ENCODE measurements at places on chromosomes 16 and 17. TPM values are rescaled to one million over a fixed set of nuclear protein-coding genes. Genes with fewer than 3 reads are reported as not detected.
A peak's percentile ranks its signal among the peaks of the same experiment; 100 is the strongest.

DNA sequence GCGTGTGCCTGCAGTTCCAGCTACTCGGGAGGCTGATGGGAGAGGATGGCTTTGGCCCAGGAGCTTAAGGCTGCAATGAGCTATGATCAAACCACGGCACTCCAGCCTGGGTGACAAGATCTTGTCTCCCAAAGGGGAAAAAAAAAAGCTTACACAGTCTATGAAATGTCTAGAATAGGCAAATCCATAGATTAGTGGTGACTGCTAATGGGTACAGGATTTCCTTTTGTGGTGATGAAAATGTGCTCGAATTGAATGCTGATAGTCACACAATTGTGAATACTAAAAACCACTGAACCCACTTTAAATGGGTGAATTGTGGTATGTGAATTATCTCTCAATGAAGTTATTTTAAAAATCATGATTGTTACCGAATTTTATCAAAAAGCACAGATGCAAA, 14.9 kb downstream of the USP7 start:
- no peaks in the 10 kb centered on the region for H3K27me3 ChIP-seq
- H3K27ac ChIP-seq: no peak overlapping the region

DNA sequence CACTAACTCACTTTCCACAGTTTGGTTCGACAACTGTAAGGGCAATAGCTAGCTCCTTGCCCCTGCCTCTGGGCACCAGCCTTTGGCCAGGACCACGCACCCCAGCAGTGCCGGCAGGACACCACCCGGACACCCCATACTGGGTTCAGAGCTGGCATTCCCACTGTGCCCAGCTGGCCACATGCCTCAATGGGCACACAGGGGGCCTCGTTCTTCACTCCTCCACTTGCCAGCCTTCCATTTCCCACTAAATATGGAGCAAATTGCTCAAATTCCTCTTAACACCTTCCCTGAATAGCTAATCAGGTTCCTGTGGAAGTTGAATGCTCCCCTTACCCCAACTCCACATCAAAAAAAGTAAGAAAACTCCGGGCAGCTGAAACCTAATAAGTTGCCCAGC, 52.5 kb downstream of the PIPOX start:
- H3K4me3 ChIP-seq: no peak overlapping the region
- no peaks in the 10 kb centered on the region for H3K27me3 ChIP-seq
- H3K36me3 ChIP-seq: peaks cover 83% of the 10 kb centered on the region
- no peaks in the 10 kb centered on the region for H3K4me1 ChIP-seq
- DNase-seq: no peak

ICAM2 gene
- 0.28 TPM for total RNA-seq

PERCC1 gene
- total RNA-seq: not detected

- H3K27ac ChIP-seq: no peak overlapping the region
- no peaks in the 10 kb centered on the region for H3K36me3 ChIP-seq
- H3K27me3 ChIP-seq: no peaks in the 10 kb centered on the region
- no peak overlapping the region for H3K4me3 ChIP-seq
- DNase-seq: no peak
Observed at GRCh38 chr16:86133847-86134375, 234.9 kb downstream of the IRF8 start.

ITGB3 gene
- 17.6 TPM for total RNA-seq

DNA sequence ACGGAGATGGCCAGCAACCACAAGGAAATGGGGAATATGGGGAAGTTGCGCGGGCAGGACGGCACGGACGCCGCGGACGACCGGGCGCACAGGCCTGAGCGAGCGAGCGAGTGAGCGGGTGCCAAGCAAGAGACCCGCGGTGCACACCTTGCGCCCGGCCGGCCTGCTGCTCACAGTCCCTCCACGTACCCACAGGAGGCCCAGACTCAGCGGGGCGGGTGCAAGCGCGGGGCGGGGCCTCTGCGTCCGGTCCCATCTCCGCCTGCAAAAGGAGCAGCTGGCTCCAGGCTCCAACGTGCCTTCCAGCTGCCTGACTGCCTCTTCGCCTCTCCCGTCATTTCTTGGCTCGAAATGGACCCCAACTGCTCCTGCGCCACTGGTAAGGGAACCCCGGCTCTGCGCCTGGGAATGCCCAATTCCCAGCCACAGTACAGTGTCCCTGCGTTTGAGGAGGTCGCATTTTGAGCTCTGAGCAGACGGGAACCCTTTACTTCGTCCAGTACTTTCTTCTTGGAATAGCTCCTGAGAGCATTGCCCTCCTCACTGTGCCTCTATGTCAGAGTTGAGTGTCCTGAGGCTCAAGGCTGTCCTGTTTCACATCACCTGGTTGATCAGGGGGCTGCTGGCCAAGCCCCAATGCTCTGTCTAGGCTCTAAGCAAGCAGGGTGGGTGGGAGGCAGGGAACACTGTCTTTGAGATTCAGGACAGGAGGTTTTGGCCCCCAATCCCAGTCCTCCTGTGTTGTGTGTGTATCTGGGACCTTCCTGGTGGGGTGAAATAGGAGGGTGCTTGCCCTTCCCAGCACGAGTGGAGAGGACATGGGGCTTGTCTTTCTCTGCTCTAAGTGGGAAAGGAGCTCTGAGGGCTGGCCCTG, 8.1 kb upstream of the MT1E start:
- no peaks in the 10 kb centered on the region for H3K27me3 ChIP-seq
- peak overlapping the region; percentile 19 for H3K4me3 ChIP-seq
- peaks cover 17% of the 10 kb centered on the region for H3K4me1 ChIP-seq
- peak overlapping the region; percentile 85 for H3K27ac ChIP-seq
- no peaks in the 10 kb centered on the region for H3K36me3 ChIP-seq
- DNase-seq: peak; percentile 57

DNA sequence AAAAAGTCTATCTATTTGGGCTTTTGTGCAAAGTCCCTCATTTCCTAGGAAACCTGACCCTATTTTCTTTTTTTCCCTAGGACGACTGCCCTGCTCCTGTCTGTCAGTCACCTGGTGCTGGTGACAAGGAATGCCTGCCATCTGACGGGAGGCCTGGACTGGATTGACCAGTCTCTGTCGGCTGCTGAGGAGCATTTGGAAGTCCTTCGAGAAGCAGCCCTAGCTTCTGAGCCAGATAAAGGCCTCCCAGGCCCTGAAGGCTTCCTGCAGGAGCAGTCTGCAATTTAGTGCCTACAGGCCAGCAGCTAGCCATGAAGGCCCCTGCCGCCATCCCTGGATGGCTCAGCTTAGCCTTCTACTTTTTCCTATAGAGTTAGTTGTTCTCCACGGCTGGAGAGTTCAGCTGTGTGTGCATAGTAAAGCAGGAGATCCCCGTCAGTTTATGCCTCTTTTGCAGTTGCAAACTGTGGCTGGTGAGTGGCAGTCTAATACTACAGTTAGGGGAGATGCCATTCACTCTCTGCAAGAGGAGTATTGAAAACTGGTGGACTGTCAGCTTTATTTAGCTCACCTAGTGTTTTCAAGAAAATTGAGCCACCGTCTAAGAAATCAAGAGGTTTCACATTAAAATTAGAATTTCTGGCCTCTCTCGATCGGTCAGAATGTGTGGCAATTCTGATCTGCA, 12.9 kb downstream of the TMEM98 start:
- peaks cover 17% of the 10 kb centered on the region for H3K4me1 ChIP-seq
- DNase-seq: no peak
- peaks cover 45% of the 10 kb centered on the region for H3K36me3 ChIP-seq
- no peak overlapping the region for H3K4me3 ChIP-seq
- H3K27me3 ChIP-seq: no peaks in the 10 kb centered on the region

HBQ1 gene
- not detected for total RNA-seq

DNA sequence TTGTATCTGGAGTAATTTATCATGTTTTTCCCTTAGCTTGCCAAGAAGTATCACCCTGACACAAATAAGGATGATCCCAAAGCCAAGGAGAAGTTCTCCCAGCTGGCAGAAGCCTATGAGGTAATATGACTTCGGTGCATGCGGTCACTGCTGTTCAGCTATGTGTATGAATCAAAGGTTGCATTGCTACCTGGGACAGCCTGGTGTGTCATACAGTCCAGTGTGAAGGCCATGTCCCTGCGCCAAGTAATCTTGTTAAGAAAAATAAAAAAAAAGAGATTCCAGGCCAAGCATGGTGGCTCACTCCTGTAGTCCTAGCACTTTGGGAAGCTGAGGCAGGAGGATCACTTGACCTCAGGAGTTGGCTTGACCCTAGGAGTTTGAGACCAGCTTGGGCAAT, 11.7 kb downstream of the DNAJA3 start:
- H3K4me3 ChIP-seq: no peak overlapping the region
- DNase-seq: no peak
- peaks cover 5% of the 10 kb centered on the region for H3K4me1 ChIP-seq
- no peak overlapping the region for H3K27ac ChIP-seq

GRCh38 chr16:68367030-68367429, 56.2 kb downstream of the PRMT7 start:
- peaks cover 15% of the 10 kb centered on the region for H3K27me3 ChIP-seq
- H3K36me3 ChIP-seq: no peaks in the 10 kb centered on the region
- H3K4me3 ChIP-seq: no peak overlapping the region
- no peak overlapping the region for H3K27ac ChIP-seq
- DNase-seq: peak; percentile 9

DNA sequence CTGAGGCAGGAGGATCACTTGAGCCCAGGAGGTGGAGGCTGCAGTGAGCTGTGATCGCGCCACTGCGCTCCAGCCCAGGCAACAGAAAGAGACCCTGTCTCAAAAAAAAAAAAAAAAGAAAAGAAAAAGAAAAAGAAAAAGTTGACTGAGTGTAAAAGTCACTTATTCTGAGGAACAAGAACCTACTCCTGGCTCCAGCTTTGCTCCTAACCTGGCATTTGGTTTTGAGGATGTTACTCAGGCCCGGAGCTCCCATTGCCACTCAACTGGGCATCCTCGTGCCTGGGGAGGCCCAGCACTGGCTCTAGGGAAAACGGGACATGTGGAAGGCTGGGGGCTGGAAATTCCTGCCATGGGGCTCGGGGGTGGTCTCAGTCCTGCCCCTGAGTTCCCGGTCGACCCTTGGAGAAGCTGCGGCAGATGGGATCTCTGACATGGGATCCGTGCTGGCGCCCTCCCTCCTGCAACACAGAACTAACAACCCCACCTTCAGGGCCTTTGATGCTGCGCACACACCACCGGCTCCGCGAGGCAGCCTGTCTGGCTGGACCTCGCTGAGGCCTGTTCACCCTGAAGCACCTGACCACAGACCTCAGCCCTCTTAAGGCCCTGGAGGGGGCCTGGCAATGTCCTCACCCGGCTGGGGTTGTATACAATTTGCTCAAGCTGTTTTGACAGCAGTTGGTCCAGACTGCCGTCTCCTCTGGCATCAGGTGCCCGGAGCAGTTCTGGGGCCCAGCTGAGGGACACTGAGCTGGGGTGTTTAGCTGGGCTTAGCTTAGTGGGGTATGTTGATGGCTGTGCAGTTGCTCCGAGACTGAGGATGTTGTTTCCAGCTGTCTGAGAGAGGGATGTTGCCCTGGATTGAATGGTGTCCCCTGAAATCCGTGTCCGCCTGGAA, 12.3 kb downstream of the CD7 start:
- H3K4me1 ChIP-seq: peaks cover 3% of the 10 kb centered on the region
- no peak for DNase-seq
- no peaks in the 10 kb centered on the region for H3K36me3 ChIP-seq
- H3K27me3 ChIP-seq: peaks cover 16% of the 10 kb centered on the region

PHOSPHO1 gene
- total RNA-seq: under 0.01 TPM

ASPHD1 gene
- 4.1 TPM for total RNA-seq

EFCAB5 gene
- not detected for total RNA-seq

- peak; percentile 44 for DNase-seq
- H3K27me3 ChIP-seq: no peaks in the 10 kb centered on the region
- H3K27ac ChIP-seq: peak within 1 kb of the TSS; percentile 66
- H3K36me3 ChIP-seq: peaks cover 6% of the 10 kb centered on the region
- peak within 1 kb of the TSS; percentile 65 for H3K4me3 ChIP-seq
Observed at GRCh38 chr17:48037036-48037837, at the start of gene COPZ2. Gene COPZ2 (minus strand): TSS chr17:48037797. CDS start chr17:48037777, 20 bp downstream.

CD300LB gene
- not detected for total RNA-seq

DNA sequence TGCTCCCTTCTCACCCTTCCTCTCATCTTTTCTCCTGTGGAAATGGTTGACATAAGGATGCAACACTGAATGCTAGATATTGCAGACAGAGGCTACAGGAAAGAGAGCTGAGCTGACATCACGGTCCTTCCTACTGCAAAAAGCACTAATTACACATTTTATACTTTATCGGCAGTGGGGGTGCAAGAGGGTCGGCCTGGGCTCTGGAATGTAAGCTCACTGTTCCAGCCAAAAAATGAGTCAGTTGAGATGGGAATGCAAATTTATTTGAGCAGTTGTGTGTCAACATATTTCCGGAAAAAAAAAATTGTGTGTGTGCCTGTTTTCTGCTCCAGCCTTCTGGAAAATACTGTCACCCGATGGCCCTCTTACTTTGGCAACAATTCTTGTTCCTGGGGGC, 14.1 kb upstream of the MRTFB start:
- peaks cover 3% of the 10 kb centered on the region for H3K27me3 ChIP-seq
- no peak overlapping the region for H3K4me3 ChIP-seq
- H3K36me3 ChIP-seq: no peaks in the 10 kb centered on the region
- no peak overlapping the region for H3K27ac ChIP-seq

ABCC11 gene
- under 0.01 TPM for total RNA-seq

NDRG4 gene
- total RNA-seq: 10.9 TPM

- H3K27ac ChIP-seq: no peak overlapping the region
- H3K4me1 ChIP-seq: no peaks in the 10 kb centered on the region
- H3K36me3 ChIP-seq: no peaks in the 10 kb centered on the region
- DNase-seq: no peak
- H3K27me3 ChIP-seq: peaks cover 32% of the 10 kb centered on the region
- no peak overlapping the region for H3K4me3 ChIP-seq
Observed at GRCh38 chr17:320809-321385, 31.7 kb downstream of the RPH3AL start.

ZG16 gene
- not detected for total RNA-seq

DNA sequence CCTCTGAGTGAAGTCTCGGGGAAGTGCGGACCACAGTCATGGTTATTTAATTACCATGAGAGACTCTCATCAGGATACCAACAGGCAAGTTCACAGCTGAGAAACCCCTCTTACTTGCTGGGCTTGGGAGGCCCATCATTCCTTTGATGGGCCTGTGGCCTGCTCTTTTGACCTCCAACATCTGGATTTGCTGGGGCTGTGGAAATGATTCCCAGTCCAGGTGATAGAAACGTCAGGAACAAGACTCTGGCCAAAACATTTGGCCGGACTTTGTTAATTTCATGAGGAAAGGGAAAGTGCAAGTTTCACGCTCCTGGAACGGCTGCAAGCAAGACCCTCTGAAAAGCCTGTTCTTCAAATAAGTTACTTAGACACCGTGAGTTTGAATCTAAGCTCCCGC, 42.5 kb downstream of the TMEM114 start:
- no peaks in the 10 kb centered on the region for H3K4me1 ChIP-seq
- no peak overlapping the region for H3K4me3 ChIP-seq
- DNase-seq: no peak

SPATA32 gene
- total RNA-seq: under 0.01 TPM

MT4 gene
- not detected for total RNA-seq

All from IMR-90 (cell line).